ENCODE measurements at places on chromosomes 2 and 18.

DNA sequence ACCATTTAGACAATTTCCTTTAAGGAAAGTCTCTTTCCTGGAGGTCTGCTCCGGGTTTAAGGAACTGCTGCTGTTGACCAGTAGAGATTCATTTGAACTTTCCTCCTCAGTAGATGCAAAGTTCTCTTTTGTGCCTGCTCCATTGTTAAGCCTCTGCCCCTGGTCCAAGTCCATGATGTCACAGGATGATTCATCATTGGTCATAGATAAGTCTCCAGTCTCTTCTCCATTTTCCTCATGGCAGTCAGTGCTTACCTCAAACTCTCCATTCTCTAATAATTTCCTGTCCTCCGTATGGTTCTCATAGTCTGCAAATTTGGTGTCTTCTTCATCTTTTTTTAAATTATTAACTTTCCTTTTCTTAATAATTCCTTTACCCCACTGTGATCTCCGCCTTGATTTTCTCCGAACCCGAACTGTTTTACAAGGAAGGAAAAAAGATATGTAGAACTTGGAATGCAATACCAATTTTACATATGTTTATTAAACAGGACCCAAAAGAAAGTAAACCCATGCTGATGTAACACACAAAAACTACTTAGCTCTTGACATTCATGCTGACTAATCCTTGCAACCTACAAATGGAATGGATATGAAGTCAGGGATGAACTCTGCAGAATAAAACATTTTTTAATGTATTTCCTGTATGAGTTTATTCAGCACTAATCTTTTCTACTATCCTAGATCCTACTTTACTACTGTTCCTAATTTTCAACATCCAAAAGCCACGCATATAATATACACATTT lies 169.1 kb downstream of the ATAD2B start:
- DNase-seq, result no peak

- no peak for DNase-seq
Observed at GRCh38 chr2:27323596-27324285, 844 bp upstream of the MPV17 start.

GRCh38 chr2:221655300-221655699 lies 83.2 kb upstream of the EPHA4 start:
- DNase-seq, result no peak

- peak; percentile 33 for DNase-seq
Observed at GRCh38 chr18:63974991-63975390, 5.1 kb downstream of the SERPINB8 start.

DNA sequence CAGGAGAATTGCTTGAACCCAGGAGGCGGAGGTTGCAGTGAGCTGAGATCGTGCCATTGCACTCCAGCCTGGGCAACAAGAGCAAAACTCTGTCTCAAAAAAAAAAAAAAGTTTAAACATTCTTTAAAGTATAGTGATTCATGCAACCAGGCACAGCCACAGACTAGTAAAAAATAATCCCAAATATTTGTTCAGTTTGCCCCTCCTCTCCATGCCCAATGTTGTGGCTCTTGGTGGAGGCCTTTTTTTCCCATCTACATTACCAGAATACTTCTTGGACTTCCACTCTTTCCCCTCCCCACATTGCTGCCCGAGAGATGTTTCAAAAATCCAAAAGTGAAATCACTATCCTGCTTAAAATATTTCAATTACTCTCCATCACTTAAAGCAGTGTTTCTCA lies 5.1 kb upstream of the MALT1 start:
- no peak for DNase-seq

All from activated CD4-positive, alpha-beta memory T cell treated with anti-CD3 and anti-CD28 coated beads for 36 hours (primary cell).